ENCODE measurements at places on chromosomes 11 and 22.

GRCh38 chr11:121086866-121087265, 14.2 kb upstream of the TECTA start:
- no peak for DNase-seq

DNA sequence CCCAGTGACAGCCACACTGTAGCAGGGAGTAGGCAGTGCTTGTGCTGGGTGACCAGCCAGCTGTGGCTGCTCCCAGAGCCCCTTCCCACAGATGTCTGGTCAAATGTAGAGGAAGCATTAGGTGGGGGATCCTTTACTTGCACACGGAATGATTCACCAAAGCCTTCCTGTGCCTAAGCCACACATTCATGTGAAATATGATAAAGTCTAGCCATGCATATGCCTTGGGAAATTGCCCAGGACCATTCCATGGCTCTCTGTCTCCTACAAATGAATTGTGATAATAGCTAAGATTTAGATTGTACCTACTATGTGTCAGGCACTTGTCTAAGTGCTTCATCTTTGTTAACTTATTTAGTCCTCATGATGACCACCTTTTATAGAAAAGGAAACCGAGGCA, 217.5 kb upstream of the E2F8 start:
- DNase-seq: no peak

GRCh38 chr11:8020244-8020597, 33.1 kb downstream of the EIF3F start:
- DNase-seq: no peak

- DNase-seq: no peak
Measured at GRCh38 chr11:79336797-79337517, 103.9 kb downstream of the TENM4 start.

DNA sequence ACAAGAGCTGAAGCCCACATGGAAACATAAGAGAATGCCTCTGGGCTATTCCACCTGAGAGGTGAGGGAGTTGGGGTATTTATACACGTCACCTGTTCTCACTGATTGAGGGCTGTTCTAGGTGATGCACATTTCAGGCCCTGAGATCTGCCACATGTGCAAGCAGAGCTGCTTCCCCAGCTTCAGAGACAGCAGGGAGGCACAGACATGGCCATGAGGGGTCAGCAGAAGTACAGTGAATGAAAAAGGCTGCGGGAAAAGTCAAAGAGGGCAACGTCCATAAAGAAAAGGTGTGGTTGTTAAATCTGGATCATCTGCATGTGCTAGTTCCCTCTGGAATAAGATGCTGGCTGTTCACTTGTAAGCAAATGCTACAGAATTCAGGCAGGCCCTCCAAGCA, 75.4 kb downstream of the GAB4 start:
- DNase-seq: no peak

- no peak for DNase-seq
Measured at GRCh38 chr11:62545437-62546243, 966 bp downstream of the AHNAK start.

DNA sequence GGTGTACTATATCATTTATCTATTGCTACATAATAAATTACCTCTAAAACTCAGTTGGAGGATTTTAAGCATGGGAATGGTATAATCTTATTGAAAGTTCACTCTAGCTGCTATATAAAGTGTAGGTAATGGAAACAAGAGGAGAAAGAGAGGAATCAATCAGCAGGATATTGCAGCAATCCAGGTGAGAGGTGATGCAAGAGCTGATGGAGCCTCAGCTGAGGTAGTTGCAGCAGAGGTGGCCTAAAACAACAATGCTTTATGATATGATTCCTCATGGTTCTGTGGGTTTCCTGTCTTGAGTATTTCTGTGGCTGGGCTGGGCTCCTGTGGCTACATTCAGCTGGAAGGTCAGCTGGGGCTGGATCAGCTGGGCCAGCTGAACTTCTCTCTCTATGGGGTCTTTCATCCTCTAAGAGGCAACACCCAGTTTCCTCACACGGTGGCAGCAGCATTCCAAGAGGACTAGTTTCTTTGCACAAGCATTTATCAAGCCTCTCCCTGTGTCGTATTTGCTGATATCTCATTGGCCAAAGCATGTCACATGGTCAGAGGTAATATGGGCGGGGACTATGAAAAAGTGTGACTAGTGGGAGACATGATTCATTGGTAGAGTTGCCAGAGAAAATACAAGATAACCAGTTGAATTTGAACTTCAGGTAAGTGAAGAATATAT, 135.4 kb upstream of the LARGE1 start:
- DNase-seq: no peak

GRCh38 chr11:14518820-14519219, 1.4 kb downstream of the PSMA1 start:
- no peak for DNase-seq

- no peak for DNase-seq
Measured at GRCh38 chr11:113496026-113496651, 20.9 kb upstream of the DRD2 start.

DNA sequence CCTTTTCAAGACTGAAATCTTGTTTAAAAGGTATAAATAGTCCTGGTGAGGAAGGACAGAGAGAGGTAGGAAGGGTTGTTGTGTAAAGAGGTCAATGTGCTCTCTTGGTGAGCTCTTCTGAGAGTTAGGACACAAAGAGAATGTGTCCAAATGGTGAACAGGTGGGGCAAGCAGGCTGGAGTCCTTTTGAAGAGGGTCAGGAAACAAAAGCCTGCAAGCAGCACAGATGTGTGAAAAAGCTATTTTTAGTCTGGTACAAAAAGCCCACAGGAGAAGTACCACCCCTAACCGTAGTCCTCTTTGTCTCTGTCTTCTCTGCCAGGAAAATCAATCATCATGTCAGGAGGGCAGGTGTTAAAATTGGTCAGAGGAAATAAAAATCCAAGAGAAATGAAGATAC, 54.4 kb upstream of the SYN3 start:
- peak; percentile 67 for DNase-seq

DNA sequence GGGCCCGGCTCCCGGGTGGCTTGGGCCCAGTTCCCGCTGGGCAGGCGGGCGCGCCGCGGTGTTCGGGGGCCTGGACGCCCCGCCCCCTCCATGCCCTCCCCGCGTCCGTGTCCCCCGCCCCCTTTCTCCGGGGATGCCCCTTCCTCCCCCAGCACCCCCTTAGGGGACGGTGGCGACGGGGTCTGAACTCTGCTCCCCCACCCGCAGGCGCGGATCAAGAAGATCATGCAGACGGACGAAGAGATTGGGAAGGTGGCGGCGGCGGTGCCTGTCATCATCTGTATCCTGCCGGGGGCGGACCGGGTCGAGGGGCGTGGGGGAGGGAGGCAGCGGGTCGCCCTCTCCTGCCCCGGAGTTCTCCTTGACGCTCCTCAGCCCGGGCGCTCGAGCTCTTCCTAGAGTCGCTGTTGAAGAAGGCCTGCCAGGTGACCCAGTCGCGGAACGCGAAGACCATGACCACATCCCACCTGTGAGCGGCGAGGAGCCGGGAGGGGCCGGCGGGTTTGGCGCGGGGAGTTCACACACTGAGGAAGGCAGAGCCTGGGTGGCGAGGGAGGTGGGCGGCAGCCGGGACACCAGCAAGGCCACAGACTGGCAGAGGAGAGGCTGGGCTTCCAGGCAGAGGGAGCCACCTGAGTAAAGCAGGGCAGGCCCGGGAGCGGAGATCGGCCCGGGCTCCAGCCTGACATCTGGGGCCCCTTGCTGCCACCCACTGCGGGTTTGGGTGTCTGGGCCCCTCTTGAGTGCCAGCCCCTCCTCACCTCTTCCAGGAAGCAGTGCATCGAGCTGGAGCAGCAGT, 546 bp downstream of the DRAP1 start:
- no peak for DNase-seq

GRCh38 chr11:134330611-134331353, 1.0 kb upstream of the GLB1L2 start:
- DNase-seq: no peak

- DNase-seq: no peak
Measured at GRCh38 chr22:25367756-25368155, 148.3 kb downstream of the CRYBB2 start.

DNA sequence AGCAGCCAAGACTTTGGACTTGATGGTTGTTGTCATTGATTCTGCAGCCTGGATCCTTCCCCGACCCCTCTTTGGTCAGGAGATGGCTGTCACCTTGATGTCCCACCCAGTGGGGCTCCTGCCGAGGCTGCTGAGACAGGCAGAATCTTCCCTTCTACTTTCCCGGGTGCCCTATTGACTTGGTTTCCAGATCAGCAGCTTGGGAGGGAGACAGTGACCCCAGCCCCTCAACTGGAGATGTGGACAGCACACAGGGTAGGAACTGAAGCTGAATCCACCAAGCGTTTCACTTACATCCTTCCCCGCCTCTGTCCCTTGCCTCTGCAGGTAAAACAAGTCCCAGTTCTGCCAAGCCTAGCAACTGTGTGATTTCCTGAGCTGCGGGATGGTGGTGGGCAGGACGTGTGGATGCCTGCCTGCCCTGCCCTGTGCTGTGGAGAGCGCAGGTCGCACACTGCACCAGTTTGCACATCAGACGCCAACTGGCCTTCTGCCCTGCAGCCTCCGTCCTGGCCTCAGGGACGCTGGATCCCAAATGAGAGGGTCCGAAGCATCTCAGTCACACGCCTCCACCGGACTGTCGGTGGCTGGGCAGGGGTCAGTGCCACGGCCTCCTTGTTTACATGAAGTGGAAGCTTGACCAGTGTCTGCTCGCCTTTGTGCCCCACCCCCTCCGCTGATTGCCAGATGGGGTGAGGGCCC, 34.6 kb downstream of the FAM83F start:
- DNase-seq: no peak
